ENCODE measurements at places on chromosomes 12 and 14. TPM values are rescaled to one million over a fixed set of nuclear protein-coding genes. Genes with fewer than 3 reads are reported as not detected.
A peak's percentile ranks its signal among the peaks of the same experiment; 100 is the strongest.

- no peak for DNase-seq
Observed at GRCh38 chr14:71733210-71733883, 198.9 kb upstream of the RGS6 start.

GRCh38 chr12:101789171-101789570 is 41.6 kb downstream of the GNPTAB start:
- no peak for DNase-seq

- DNase-seq = peak; percentile 88
Observed at GRCh38 chr14:59870277-59871165, at the start of gene RTN1. TSS of gene RTN1 (minus strand) at chr14:59870776. CDS start at chr14:59870630, 146 bp downstream.

GRCh38 chr14:82313889-82314288 is 780.2 kb upstream of the SEL1L start:
- no peak for DNase-seq

DNA sequence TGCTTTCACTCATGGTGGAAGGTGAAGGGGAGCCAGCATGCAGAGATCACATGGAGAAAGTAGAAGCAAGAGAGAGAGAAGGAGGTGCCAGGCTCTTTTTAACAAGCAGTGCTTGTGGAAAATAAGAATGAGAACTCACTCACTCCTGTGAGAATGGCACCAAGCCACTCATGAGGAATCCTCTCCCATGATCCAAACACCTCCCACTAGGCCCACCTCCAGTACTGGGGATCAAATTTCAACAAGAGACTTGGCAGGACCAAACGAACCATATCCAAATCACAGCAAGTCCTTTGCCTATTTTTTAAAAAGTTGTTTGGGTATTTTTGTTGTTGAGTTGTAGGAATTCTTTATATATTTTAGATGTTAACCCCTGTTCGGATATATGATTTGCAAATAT is 245.9 kb upstream of the ARID2 start:
- no peak for DNase-seq

DNA sequence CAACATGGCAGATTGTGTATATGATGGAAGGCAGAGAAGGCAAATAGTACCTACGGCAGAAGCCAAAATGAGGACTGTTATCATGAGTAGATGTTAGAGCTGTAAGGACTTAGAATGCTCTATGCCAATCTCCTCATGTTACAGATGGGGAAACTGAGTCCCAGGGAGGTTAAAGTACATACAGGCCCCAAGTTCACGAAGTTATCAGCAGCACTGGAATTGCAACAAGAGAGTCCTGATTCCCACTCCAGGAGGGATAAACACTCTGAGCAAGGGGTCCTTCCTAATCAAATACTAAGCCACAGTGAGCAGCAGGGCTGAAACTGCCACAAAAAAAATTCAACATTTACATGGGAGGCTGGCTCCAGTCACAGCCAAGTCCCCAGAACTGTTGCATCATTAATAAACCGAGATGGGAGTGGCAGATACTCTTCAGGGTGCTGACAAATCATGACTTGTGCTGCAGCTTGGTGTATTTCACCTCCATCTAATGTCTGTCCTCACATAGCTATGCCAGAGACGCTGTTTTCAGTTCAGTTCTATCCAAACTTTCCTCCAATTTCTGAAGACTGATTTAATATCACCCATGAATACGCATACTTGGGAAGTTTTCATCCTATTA is 24.2 kb downstream of the NUAK1 start:
- DNase-seq = no peak

DNA sequence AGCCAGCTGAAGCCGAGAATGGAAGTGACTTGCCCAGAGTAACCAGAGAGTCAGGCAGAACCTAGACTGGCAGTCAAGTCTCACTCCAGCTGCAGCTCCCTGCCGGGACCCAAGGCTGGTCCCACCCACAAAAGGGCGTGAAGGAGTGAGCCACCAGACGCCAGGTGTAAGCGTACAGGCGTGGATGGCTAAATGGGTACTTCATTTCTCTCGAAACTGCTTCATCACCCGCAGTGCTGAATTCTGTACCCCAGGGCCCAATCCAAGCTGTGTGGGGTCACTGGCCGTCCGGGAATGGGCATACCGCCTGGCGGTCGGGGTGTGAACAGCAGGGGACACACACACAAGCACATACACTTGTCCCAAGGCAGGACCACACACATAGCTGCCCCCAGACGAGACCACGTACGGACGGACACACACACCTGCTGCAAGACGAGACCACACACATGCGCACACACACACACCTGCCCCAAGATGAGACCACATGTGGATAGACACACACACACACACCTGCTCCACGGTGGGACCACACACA is 34.8 kb downstream of the DEGS2 start:
- no peak for DNase-seq

GRCh38 chr12:96237465-96238077 is 43.4 kb downstream of the ELK3 start:
- DNase-seq = peak; percentile 86

DNA sequence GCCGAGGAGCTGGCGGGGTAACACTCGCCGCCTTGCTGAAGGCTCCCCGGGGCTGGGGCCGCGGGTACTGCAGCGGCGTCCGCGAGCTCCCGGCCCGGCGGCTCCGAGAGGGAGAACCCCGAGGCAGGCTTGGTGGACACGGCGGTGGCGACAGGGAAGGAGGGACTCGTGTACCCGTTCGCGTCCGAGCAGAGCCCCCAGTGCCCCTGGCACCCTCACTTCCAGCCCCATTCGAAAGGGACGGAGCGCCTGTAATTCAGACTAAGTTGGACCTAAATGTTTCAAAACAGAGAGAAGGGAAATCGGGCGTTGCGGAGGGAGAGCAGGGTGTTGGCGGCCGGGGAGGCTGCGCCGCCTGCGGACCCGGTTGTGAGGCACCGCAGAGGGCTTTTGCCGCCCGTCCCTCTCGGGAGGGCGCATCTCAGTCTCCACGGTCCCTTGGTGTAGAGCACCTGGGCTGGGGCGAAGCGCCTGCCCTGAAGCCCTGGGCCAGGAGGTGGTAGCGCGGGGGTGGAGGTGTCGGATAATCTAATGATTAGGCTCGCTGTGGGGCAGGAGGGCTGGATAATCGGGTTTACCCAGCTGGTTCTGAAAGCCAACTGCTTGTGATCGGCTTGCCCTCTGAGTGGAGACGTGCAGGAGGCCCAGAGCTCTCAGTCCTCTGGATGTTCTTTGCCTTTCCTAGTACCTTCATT is 771 bp downstream of the DAAM1 start:
- peak; percentile 91 for DNase-seq

DNA sequence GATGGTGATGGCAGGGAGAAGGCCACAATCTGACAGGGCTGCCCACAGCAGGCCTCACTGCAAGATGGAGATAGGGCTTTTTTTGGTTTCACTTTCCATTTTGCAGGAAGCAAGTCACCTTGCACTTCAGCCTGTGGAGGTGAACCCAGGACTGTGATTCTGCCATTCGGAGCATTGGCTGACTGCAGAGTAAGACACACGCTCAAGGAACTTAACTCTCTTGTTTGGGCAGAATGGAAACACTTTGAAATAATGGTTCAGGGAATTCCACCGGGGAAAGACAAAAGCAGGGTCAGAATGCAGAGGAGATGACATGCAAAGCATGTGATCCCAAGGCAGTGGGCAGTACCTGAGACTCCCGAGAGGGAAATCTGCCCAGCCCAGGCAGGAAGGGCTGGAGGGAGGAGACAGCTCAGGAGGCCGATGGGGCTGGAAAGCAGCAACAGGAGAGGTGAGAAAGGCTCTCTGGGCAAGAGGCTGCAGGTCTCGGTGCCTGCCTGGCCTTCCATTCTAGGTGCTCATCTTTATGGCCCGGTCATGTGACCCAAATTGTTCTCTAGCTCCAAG is 58.7 kb upstream of the PRMT8 start:
- DNase-seq = peak; percentile 57

DNA sequence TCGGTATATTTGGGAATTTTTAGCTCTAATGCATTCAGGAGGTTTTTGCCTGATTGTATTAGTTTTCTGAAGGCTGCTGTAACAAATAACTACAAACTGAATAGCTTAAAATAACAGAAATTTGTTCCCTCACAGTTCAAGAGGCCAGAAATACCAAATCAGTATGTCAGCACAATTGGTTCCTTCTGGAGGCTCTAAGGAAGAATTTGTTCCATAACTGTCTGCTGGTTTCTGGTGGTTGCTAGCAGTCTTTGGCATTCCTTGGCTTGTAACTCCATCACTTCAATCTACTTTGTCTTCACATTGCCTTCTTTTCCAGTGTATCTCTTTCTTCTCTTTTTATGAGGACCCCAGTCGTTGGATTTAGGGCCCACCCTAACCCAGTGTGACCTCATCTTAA is 21.3 kb downstream of the TMTC3 start:
- DNase-seq = no peak

DNA sequence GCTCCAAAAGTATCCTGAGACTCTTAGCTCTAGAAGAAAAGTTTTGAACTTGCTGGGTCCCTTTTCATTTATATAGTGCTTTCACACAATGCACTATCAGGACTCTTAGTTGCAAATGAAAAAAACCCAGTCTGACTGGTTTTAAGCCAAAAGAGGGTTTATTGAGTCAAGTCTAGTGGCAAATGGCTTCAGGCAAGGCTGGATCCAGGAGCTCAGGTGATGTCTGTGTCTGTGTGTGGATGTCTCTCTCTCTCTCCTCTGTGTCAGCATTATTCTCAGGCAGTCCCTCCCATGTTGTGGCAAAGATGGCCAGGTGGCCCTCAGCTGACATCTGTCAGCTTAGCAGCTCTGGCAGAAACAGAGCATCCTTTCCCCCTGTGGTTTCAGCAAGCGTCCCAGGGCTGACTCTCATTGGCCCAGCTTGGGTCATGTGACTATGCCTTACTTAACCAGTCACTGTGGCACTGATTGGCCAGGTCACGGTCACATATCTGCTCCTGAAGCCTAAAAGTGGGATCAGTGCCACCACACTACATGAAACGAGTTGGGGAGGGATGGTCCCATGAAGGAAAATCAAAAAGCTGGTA is 6.2 kb downstream of the TMEM120B start:
- no peak for DNase-seq

- peak; percentile 53 for DNase-seq
Observed at GRCh38 chr12:52579468-52580465, 6.1 kb upstream of the KRT74 start.

DNA sequence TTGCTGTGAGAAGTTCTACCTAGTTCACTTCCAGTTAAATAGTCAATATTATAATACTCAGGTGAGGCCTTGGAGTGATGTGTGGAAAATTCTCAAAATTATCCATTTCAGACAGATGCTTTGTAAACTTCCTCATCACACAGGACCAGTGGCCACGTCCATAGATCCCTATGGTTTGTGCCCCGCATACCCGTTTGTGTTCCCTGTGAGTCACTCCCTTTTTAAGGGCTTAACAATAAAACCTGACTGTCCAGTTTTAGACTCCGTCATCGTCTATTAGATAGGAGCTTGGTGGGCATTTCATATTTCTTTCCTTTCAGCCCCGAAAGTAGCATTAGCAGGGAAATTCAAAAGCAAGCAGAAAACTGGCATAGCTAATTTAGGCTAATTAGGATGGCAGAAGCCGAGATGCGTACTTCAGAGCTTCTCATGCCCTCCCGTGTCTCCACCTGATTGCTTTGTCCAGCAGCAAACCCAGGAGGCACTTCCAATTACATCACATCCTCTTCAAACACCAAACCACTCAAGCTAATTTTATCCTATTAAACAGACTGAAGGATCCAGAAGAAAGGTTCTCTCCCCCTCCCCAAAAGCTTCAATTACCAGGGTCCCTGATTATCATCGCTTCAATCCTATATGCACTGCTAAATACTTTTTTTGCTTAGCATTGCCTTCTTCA is 186.6 kb upstream of the OTX2 start:
- DNase-seq = no peak

GRCh38 chr12:24960222-24960855 is 11.4 kb upstream of the BCAT1 start:
- DNase-seq = no peak

- DNase-seq = no peak
Observed at GRCh38 chr12:89350630-89351488, 1.4 kb downstream of the DUSP6 start.

DNA sequence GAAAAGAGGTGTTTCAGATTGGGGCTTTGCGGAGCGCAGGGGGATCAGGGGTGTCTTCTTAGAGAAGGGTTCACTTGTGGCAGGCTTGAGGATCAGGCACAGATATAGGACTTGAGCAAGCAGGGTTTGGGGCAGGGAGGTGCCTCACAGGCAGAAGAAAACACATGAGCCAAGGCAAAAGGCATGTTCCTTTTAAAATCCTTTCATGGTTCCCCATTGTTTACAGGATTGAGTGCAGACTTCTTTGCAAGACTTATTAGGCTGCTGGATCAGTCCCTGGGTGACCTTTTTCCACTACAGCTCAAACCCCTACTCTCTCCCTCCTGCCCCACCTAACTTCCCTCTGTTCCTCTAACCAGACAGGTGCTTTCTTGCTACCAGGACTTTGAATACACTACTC is 19.7 kb downstream of the HSPB8 start:
- no peak for DNase-seq

GRCh38 chr14:92040431-92041051 is 682 bp upstream of the TRIP11 start:
- DNase-seq = peak; percentile 11

DNA sequence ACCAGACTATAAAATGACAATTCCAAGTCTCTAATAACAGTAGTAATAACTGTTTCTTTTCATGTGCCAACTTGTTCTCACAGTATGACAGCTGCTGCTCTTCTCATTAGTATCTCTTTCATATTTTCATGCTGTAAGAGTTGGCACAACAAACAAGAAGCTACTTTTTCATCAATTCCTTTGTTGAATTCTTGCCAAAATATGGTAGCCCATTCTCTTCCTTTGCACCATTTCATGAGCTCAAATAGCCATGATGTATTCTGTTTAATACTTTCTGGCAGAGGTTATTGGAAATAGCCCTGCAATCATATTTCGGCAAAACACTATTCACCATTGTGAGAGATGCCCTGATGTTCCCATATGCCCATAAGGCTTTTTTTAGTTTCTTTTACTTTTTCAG is 1100.7 kb downstream of the TRHDE start:
- DNase-seq = no peak

PLCZ1 gene
- total RNA-seq = not detected

HHIPL1 gene
- total RNA-seq = 3.8 TPM

SLC4A8 gene
- 0.90 TPM for total RNA-seq

KRT75 gene
- not detected for total RNA-seq

KRT77 gene
- not detected for total RNA-seq
